ENCODE measurements at places on chromosomes 7 and 10.

- DNase-seq = no peak
These were observed 445 bp downstream of the PPA1 start for GRCh38 chr10:70232859-70233108.

DNA sequence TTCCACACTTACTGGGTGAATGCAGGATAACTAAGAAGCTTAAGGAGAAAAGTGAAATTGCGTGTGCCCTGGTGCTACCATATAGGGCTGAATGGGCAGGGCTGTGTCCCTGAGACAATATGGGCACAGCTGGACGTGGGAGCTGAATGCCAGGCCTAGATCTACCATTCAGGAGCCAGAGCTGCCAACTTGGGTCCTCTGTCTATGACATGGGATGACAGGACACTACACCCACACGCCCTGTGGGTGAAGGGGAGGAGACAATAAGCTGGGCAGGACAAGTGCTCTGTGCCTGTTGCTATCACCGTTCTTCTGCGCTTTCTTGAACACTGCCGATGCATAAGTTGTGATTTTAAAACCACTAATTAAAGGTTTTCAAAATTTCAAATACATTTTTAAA is 293.9 kb downstream of the TNS3 start:
- DNase-seq = no peak

DNA sequence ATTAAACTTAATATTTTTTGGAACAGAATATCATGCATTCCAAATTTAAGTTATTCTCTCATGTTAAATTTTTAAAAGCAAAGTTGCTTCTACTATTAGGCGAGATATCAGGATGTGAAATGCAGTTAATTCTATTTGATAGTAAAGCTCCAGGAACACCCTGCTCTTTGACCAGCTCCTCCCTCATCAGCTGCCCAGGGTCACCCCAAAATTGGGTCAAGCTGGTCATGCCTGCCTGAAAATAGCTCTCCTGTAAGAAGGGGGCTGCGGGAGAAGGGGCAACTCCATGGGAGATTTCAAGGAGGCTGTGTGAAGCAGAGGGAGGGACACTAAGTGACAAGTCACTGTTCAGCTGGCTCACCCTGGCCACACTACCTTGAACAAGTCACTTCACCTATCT is 5.9 kb downstream of the PPP1R3C start:
- DNase-seq = no peak

- DNase-seq = no peak
These were observed 179.8 kb downstream of the NPSR1 start for GRCh38 chr7:34837801-34838201.

DNA sequence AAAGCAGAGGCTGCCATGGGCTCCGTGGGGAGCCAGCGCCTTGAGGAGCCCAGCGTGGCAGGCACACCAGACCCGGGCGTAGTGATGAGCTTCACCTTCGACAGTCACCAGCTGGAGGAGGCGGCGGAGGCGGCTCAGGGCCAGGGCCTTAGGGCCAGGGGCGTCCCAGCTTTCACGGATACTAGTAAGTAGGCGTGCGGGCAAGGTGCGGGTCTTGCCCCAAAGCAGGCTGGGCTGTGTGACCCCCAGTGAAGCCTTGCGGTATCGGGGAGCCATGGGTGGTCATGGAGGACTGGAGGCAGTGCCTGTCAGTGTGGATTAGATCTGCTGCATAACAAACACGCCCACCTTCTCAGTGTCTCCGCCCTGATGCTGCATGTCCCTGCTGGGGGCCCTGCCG is 5.1 kb downstream of the SLC29A4 start:
- DNase-seq = no peak

DNA sequence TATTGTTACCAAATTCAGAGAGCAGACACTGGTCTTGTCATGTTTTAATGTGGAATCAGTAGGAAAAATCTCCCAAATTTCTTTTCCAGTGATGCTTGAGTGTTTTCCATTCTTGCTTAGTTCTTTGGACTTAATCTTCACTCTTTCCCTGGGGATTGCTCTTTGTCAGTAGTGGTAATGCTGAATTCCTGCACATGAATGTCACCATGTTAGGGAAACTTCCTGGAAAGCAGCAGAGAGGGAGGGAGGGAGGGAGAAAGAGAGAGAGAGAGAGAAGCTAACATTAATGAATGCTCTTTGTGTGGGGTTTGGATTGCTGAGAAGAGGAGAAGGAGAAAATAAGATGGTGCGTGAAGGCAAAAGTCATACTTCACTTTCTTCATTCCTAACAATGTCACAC is 295.3 kb upstream of the COBL start:
- DNase-seq = no peak

DNA sequence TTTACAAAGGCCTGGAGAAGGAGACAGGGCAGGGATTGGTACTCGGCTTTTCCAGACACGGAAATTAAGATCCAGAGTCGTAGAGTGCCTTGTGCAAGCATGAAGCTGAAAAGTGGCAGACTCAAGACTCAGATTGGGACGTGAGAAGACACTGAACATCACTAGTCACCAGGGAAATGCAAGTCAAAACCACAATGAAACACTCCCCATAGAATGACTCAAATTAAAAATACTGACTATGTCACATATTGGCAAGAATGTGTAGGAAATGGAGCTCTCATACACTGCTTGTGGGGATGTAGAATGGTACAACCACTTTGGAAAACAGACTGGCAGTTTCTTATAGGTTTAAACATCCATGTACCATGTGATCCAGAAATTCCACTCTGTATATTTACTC is 472.0 kb downstream of the RPS24 start:
- no peak for DNase-seq

GRCh38 chr10:69009360-69009759 is 20.8 kb downstream of the KIFBP start:
- no peak for DNase-seq
